ENCODE measurements at places on chromosomes 16 and 17.

DNA sequence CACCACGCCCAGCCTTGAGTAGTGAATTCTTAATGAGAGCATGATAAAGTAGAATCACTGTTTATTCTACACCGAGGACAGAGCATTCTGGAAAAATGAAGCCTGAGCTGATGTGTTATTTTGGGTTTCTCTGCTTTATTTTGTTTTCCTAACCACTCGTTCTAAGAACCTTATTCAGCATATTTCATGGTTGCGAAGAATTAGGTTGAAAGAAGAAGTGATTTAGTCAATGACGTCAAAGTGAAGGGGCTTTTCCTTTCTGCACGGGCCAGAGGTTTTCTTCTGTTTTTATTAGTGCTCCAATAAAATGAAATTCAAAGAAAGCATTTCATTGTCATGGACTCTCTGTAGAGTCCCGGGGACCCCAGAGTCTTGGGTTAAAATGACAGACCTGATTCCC, 178.5 kb downstream of the MAF start:
- no peak for DNase-seq

DNA sequence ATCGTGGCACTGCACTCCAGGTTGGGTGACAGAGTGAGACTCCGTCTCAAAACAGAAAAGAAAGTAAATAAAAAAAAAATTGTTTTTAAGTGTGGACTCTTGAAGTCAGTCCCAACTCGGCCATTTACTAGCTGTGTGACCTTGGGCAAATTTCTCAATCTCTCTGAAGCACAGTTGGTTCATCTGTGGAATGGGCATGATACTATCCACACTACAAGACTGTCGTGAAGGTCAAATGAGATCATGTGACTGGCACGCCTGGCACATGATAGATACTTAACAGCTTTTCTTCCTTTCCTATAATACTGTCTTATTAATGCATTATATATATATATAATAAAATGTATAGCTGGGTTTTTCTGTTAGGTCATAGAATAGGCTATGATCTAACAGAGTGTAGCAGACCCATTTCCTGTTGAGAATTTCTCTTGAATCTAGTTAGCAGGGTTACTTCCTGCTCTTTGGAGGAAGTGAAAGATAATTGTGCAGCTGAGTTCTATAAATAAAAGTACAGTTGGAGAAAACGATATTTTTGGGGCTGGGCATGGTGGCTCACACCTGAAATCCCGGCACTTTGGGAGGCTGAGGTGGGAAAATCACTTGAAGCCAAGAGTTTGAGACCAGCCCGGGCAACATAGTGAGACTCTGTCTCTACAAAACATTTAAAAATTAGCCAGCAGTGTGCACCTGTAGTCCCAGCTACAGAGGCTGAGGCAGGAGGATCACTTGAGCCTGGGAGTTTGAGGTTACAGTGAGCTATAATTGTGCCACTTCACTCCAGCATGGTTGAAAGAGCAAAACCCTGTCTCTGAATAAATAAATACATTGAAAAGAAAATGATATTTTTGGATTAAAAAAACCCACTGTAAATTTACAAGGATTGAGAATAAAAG, 7.3 kb downstream of the MILR1 start:
- no peak for DNase-seq

GRCh38 chr16:1208239-1208830, 16.7 kb downstream of the TPSG1 start:
- DNase-seq: no peak

GRCh38 chr17:43591779-43592562, 45.8 kb upstream of the ETV4 start:
- DNase-seq: peak; percentile 88

DNA sequence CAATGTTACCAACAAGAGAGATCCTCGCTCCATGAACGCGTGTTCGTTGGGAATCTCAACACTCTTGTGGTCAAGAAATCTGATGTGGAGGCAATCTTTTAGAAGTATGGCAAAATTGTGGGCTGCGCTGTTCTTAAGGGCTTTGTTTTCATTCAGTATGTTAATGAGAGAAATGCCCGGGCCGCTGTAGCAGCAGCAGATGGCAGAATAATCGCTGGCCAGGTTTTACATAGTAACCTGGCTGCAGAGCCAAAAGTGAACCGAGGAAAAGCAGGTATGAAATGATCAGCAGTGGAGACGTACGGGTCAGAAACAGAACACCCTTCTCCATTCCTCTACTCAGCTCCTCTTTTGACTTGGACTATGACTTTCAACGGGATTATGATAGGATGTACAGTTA, 13.3 kb downstream of the SOCS1 start:
- DNase-seq: no peak

GRCh38 chr16:3158510-3159314, 23.9 kb downstream of the ZNF213 start:
- DNase-seq: peak; percentile 96

GRCh38 chr16:49781401-49781800, 74.5 kb downstream of the ZNF423 start:
- DNase-seq: no peak

- DNase-seq: no peak
Observed at GRCh38 chr16:31367853-31368252, 12.9 kb downstream of the ITGAX start.

DNA sequence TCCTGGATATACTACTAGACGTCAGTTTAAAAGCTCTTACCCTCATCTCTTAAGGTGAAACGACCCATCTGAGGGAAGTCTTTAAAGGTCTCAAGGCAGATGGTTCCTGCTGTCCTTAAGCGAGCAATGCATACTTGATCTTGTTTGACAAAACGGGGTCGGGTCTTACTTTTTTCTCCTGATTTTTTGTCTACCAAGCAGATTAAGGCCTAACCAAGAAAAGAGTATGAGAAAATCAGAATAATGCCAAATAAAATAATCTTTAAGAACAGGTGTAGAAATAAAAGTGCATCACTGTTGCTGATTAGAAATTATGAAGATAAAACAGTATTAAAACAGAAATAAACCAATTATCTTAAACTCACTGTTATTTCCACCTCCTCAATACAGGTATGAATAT, 24.4 kb upstream of the RSL1D1 start:
- DNase-seq: no peak

DNA sequence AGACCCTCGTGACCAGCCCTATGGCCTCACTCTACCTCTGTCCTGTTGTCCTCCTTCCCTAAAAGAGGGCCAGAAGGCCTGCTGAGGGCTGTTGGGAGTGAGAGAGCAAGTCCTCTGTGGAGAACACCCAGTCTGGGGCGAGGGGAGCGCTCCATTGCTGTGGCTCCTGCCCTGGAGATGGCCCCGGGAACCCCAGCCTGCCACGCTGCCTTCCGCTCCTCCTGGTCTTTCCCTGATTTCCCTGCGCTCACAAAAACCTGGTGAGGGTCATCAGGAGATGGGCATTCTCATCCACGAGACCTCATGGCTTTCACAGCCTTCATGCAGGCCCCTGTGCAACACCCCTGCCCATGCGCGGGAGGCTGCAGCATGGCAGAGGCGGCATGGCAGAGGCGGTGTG, 21.2 kb downstream of the DRC3 start:
- no peak for DNase-seq

DNA sequence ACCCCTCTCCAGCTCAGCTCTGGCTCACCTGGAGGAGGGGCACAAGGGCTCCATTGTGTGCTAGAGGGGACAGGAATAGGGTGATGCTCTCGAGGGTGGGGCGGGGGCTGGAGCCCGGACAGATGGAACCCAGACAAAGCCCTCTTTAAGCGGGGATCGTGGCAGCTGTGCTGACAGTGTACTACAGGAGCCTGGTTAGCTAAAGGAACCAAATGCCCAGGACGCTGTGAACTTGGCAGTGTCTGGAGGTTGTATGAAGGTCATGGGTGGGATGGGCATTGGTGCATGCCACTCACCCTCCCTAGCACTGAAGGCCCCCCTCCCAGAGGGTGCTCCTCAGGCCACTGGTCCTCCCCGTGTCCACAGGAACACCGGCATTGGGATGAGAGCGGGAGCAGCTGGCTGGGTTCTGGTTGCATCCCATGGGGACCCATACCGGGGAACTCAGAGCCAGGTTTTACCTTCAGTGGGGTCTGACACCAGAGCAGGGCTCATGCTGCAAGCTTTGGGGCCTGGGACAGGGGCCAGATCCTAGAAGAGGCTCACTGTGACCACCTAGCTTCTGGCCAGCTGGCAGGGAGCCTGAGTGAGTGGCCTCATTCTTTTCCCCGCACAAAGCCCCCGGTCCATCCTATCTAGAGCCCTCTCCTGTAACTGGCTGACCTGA, 11.9 kb downstream of the KIF19 start:
- no peak for DNase-seq

DNA sequence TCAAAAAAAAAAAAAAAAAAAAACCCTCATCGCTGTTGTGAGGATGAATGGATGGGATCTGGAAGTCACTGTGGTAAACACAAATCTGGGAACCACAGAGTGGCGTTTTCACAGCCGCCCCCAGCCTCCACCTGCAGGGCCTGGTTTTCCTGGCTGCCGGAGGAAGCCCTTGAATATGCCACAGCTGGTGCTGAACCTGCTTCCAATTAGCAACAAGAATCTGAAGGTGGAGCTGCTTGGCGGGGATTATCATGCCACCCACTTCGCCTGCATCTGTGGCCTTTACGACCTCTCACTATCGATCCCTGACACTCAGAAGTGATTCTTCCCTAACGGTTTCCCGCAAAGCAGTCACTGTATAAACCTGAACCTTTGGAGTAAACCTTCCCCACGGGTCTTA, 16.1 kb downstream of the MRM3 start:
- DNase-seq: no peak

GRCh38 chr17:19002805-19003542, 1.6 kb downstream of the FAM83G start:
- no peak for DNase-seq

DNA sequence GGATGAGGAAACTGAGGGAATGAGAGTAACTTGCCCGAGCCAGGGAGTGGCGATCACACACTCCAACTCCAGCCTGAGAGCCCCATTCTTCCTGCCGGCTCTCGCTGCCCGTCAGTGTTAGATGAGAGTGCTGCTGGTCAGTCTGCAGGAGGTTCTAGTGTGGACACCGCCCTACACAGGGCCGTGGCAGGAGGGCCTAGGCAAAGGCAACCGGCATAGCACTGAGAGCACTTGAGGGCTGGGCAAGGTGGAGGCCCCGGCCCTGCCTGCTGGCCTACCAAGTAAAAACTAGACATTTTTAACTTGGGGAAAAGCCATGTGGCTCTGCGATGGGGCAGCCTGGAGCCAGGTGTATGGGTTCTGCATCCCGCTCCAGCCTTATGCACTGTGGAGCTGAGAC, 354.8 kb downstream of the SEC14L1 start:
- no peak for DNase-seq

GRCh38 chr16:57611181-57611580, 17.2 kb upstream of the ADGRG1 start:
- no peak for DNase-seq

GRCh38 chr16:2787406-2787805, at the start of gene PRSS33:
TSS of gene PRSS33 (minus strand) at chr16:2787560. CDS start at chr16:2786547, 1,013 bp downstream.
- no peak for DNase-seq

- peak; percentile 62 for DNase-seq
Observed at GRCh38 chr17:48561884-48562810, 16.0 kb downstream of the HOXB4 start.

GRCh38 chr16:2425008-2425518, 4.2 kb upstream of the CCNF start:
- DNase-seq: no peak

DNA sequence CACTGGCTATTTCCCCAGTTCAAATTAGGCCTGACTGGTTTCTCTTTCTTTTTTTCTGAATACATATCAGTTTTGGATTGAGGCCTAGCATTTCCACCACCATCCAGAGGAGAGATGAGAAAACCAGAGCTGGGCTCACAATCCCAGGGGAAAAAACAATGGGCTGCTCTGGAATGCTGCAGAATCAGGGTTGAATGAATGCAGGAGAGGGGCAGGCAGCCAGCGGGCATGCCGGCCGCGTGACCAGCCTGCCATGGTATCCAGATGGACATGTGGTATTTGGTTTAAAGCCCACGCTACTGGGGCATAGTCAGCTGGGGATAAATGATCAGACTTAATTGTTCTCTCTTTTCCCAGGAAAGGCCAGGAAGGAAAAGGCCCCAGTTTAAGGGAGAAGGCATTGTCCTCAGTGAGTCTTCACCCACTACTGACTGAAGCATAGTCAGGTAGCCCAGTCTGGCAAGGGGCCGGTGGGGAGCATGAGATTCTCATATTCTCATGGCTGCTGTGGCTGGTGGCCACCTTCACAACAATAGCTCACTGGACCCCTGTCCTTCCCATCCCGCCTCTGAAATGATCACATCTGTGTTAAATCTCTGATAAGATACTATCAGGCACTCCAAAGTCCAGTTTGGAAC, 38.7 kb upstream of the RHOT1 start:
- no peak for DNase-seq

- peak; percentile 67 for DNase-seq
Observed at GRCh38 chr17:61414141-61414935, 14.7 kb downstream of the TBX2 start.

DNA sequence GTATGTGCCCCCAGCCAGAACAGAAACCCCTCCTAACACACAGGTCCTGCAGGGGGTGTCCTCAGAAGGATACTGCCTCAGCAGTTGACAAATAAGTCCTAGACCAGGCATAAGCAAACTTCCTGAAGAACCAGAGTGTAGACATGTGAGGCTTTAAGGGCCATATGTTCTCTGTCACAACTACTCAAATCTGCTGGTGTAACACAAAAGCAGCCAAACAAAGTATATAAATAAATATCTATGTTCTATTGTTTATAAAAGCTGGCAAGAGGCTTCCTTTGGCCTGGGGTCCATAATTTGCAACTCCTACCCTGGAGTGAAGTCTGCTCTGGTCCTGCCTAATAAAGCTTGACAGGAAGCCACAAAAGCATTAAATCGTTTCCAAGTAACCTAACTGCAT, 9.9 kb downstream of the FAM83G start:
- DNase-seq: no peak

DNA sequence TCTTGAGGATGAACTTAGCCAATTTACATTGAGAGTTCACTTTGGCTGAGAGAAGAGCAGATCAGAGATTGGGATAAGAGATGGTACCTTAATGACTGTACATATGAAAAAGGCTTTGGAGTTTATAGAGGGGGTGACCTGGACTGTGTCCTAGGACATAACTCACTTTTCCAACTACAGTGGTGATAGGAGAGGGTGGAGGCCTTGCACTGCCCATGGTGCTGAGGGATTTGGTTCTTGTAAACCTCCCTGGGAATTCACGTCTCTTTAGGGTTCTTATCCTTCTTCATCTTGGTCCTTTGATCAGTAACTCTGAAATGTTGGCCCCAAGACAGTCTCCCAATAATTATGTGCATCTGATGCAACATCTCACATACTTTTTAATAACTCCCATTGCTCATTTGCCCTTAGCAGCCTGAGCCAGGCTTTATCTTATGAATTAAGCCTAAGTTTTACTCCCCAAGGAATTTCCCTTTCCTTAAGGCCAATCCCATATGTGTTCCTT, at the start of gene OR4D1:
Gene OR4D1, plus strand, starts transcription at position 455 of the 505 bp plus-strand sequence. CDS start 6,770 bp downstream, outside the sequence.
- no peak for DNase-seq

DNA sequence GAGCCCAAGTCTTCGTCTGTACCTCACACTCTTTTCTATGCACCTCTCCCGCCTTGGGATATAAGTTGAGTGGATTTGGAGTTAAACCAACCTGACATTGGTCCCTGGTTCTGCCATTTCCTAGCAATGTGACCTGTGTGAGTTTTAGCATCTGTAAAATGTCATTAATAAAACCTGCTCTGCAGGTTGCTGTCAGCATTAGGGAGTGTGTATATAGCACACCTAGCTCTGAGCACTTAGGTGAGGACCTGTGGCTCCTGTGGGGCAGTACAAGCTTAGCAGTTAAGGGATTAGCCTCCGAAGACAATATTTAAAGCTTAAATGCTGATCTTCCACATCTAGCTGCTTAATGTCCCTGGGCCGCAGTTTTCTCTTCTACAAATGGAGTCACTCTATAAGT, 248.0 kb downstream of the TMEM114 start:
- no peak for DNase-seq

All from urothelium cell line (cell line).